ENCODE measurements at places on chromosomes 3 and 15.
A peak's percentile ranks its signal among the peaks of the same experiment; 100 is the strongest.

GRCh38 chr15:60589728-60590127, 110.8 kb upstream of the ICE2 start:
- DNase-seq = no peak

DNA sequence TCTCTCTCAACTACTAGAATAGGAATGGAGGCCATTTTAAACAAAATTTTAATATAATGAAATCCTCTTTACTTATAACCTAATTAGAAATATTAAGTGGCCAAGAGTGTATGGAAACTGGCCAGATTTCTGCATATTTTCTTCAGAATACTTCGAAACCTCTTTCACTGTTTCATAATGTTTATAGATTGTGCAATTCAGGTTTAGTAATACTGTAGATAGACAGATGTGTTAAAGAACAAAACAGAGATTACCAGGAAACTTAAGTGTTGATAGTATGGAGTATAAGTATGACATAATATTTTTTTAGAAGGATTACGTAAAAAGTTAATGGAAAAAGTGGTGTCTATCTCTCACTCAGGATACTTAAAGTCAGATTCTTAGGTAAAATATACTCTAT, 4.7 kb downstream of the ABHD5 start:
- DNase-seq = no peak

- DNase-seq = no peak
These were observed 13.0 kb downstream of the CPN2 start for GRCh38 chr3:194337965-194338753.

DNA sequence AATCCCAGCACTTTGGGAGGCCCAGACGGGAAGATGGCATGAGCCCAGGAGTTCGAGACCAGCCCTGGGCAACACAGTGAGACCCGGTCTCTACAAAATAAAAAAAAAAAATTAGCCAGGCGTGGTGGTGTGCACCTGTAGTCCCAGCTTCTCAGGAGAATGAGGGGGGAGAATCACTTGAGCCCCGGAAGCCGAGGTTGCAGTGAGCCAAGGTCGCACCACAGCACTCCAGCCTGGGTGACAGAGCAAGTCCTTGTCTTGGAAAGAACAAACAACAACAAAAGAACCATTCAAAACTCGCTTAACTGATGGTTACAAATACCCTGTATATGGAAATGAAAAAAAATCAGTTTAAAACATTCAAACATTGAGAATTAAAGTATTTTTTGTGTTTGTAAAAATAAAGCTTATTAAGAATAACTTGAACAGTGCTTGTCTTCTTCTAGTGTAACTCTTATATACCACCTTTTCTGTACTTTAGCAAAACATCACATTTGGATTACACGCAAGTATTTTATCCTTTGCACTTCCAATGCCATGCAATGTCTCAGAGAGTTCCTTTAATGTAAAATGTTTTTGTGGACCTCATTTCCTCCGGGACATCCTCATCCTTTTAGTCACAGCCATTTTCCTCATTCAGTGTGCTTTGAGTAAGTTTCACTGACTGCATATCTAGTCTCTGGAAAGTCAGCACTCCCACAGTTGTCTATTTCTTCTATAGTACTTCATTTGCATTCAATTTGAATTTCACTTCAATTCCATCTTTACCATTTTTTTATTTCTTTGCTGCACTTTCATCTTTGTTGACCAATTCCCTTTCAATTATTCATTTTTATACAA, 113.0 kb upstream of the GOLGA8J start:
- no peak for DNase-seq

GRCh38 chr15:85579957-85580694, 199.7 kb downstream of the AKAP13 start:
- no peak for DNase-seq

DNA sequence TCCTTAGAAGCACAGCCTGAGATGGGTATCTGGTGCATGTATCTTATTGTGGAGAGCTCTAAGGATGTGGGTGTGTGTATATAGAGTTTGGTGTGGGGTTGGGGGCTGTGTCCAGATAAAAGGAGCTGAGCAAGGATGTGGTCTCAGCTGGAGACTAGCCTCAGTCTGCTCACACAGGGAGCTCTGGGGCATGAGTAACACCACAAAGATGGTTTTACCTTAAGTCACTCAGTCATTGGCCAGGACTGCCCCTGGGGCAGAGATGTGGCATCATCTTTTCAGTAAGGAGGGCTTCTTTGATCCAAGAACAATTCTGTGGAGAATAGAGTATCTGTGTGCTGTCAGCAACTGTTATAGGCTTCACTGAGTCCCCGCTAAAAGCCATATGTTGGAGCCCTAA, 163.4 kb upstream of the NUDT16 start:
- DNase-seq = no peak

- DNase-seq = no peak
These were observed 22.1 kb upstream of the PRR23E start for GRCh38 chr3:127170814-127171213.

DNA sequence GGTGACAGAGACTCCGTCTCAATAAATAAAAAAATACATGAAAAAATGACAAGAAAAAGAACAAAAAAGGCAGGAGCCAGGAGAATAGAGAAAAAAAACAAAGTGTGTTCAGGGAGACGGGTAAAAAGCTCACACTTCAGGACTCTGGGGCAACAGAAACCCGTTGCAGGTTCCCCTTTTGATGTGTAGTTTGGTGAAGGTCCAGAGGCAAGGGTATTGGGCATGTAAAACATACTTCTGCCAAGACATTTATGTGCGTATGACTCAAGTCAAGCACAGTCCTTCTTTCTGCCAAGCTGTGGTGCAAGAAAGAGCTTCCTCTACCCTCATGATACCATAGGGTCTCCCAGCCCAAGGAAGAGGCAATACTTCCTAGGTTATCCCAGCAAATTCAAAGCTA, 33.4 kb upstream of the STRIT1 start:
- DNase-seq = no peak

GRCh38 chr3:120440001-120440703, 10.6 kb downstream of the FSTL1 start:
- no peak for DNase-seq

DNA sequence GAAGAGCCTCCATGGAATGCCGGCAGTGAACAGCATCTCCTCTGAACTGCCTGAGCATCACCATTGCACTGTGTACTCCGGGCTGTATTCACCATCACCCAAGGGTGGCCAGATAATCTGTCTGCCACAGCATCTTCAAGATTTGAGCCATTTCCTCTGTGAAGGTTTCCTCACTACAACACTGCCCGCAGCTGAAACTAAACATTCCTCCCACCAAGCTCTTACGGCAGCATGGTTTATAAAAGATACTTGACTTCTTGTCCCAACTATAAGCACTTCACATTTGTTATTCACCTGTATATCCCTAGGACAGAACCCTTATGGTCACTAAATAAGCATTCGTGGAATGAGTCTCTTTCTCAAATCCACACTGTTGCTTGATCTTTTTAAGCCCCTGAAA, 125.9 kb downstream of the SST start:
- no peak for DNase-seq

GRCh38 chr3:47347217-47347801, 33.5 kb upstream of the PTPN23 start:
- no peak for DNase-seq

DNA sequence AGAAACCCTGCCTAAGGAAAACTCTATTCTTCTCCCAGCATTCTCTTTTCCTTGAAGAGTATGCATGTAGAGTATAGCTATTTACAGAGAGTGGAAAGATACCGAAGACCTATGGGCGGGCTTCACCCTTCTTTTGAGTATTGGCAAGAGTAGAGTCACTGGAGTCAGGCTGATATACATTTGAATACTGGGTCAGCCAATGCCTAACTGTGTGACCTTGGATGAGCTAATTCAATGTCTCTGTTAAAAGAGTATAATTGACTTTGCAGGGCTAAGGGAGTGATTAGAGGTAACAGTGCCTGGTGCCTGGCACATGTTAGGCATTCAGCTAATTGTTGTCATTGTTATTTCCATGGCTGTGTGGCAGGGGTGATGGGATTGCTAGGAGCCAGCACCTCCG, 75.6 kb downstream of the TUSC7 start:
- no peak for DNase-seq

- DNase-seq = no peak
These were observed 249.1 kb upstream of the MCTP2 start for GRCh38 chr15:93982226-93982727.

DNA sequence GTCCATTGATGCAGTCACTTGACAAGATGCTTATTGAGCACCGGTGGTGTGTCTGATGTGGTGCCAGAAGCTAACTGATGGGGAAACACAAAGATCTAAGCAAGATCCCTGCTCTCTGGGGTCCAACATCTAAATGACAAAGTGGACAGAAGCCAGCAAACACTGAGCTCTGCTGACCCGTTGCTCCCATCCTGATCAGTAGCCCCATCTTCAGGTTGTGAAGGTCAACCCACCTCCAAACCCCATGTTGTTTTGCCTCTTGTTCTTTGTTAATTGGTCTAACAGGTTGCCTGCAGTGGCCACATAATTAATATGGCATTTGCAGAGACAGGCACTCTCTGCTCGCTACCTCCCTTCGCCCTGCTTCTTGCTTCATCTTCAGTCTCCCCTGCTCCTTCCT, 21.5 kb upstream of the GLCE start:
- no peak for DNase-seq

GRCh38 chr3:17023006-17023664, 138.4 kb downstream of the PLCL2 start:
- DNase-seq = no peak

DNA sequence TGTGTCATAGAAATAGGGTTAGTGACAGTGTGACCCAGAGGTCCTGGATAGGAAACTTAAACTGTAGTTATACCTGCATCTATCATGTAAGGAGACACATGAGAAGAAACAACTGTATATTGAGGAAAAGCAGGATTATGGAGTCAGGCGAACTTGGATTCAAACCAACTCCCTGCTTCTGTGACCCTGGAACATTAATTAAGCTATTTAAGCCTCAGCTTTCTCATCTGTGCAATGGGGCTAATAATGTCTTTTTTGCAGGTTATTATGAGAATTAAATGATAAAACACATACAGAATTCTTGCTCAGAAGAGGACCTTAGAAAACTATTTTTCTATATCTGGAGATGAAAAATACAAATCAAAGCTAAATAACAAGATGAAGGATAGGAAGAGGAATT, 481.8 kb downstream of the MECOM start:
- no peak for DNase-seq

GRCh38 chr3:177401375-177401774, 204.1 kb upstream of the TBL1XR1 start:
- DNase-seq = no peak

GRCh38 chr15:52558196-52558595, 10.6 kb downstream of the ARPP19 start:
- DNase-seq = peak; percentile 12

DNA sequence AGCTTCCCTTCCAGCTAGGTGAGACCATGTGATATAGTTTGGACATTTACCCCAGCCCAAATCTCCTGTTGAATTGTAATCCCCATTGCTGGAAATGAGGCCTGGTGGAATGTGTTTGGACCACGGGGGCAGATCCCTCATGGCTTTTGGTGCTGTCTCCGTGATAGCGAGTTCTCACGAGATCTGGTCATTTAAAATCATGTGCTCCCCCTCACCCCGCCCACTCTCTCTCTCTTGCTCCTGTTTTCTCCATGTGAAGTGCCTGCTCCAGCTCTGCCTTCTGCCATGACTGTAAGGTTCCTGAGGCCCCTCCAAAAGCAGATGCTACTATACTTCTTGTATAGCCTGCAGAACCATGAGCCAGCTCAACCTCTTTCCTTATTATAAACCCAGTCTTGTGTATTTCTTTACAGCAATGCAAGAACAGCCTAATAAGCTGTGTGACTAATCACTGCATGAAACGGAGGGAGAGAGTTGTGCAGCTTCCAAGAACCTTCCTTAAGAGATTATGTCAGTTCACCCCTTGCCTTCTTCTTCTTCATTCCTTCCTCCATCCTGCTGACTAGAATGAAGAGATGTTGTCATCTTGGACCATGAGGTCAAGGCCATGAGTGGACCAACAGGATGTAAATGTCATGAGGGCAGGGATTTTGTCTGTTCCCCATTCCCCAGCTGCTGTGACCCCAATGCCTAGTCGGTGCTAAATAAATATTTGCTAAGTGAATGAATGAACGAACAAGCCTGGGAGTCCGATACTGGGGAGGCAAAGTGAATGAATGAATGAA, 91.0 kb downstream of the CPN2 start:
- no peak for DNase-seq

DNA sequence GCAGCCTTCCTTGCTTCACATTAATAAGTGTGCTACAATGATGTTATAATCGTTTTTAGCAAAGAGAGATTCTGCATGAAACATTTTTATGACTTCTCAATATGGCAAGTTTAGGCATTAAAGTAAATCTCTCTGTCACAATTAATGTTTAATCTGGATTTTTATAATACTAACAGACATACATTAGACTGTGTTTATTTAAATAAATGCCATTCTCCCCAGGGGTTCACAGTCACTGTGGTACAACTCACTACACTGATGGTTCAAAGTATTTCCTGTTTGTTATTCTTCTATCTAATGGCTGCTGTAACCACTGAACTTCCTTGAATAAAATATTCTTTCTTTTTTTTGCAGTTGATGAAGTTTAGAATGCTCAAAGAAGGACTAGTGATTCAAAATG, 59.0 kb downstream of the SLC12A1 start:
- no peak for DNase-seq

DNA sequence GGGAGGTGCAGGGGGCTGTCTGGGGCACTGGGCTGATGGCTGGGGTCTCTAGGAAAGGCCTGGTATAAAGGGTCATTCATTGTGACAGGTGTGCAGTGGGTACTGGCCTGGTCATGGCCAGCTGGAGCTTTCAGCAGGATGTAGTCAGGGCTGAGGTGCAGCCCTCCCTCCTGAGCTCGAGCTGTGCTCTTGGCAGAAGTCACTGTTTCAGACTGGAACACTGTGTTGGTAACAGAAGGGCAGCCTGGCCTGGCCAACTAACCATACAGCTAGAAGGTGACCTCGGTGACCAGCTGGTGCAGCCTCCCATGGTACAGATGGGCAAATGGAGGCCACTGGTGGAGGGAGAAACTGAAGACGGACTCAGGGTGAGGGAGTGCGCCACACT, 34.4 kb upstream of the LCTL start:
- no peak for DNase-seq

GRCh38 chr3:121793078-121793477, 41.8 kb downstream of the IQCB1 start:
- DNase-seq = no peak

DNA sequence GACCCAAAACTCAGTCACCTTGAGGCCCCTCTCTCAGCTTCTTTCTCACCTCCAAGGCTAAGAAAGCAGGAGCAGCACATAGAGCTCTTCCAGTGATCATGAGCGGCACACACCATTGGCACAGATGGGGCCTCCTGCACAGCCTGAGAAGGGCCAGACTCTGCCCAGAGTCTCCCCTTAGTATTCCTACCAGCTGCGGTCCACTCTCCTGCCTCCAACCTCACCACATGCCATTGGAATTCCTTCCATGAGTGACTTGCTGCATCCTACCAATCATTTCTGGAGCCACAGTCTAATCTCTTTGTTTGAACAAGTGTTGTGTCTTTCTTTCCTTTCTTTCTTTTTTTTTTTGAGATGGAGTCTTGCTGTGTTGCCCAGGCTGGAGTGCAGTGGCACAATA, 39.3 kb downstream of the CDCP1 start:
- no peak for DNase-seq

GRCh38 chr3:189898559-189899153, 222.0 kb downstream of the P3H2 start:
- DNase-seq = no peak
